Kidney epithelial cell (primary cell): ENCODE measurements at places on chromosomes 2 and 18. TPM values are rescaled to one million over a fixed set of nuclear protein-coding genes. Genes with fewer than 3 reads are reported as not detected.

Gene NMUR1
- total RNA-seq: not detected in 2 replicates

- no peak for DNase-seq
Observed at GRCh38 chr2:96485350-96485749, 19.8 kb downstream of the NEURL3 start.

DNA sequence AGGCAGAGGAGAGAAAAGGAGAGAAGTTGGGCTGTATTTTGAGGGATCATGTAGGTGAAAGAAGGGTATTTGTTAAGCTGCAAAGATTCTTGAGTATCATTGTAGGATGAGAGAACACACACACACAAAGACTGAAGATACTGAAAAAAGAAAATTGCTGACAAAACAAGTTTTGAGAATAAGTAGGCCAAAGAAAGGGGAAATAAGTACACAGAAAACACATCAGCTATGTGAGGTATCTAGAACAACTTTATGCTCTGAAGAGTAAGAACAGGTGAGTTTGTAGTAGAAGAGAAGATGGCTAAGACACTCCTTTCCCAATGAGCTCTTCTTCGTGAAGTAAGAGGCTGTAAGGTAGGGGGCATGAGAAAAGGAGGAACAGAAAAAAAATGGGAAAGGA, 28.2 kb downstream of the METTL8 start:
- DNase-seq: no peak

- no peak for DNase-seq
Observed at GRCh38 chr2:44098050-44098449, 70.6 kb upstream of the PPM1B start.

Gene SCYGR4
- total RNA-seq: not detected in 2 replicates

- DNase-seq: no peak
Observed at GRCh38 chr18:48621815-48622555, 83.2 kb downstream of the CTIF start.

GRCh38 chr2:170703776-170704476, 11.2 kb upstream of the SP5 start:
- no peak for DNase-seq
